Skin of body (tissue), 3 donors: ENCODE measurements at places on chromosomes 6 and 20.

DNA sequence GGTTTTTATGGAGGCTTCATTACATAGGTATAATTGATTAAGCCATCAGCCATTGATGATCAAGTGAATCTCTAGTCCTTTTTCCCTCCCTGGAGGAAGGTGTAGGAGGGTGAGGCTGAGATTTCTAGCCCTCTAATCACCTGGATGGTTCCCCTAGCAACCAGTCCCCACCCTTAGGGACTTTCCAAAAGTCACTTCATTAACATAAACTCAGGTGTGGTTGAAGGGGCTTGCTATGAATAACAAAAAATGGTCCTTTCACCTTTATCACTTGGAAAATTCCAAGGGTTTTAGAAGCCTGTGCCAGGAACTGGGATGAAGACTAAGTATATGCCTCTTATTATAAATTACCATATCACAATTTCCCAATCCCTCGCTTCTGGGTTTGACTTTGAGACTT lies 40.4 kb downstream of the SMPDL3A start:
- no peak for DNase-seq

- no peak for DNase-seq
Observed at GRCh38 chr20:46713957-46714834, 4.7 kb downstream of the SLC2A10 start.

GRCh38 chr6:23522792-23523547 lies 603.0 kb upstream of the NRSN1 start:
- no peak for DNase-seq

GRCh38 chr6:30873137-30873640 lies 11.1 kb upstream of the DDR1 start:
- no peak for DNase-seq

DNA sequence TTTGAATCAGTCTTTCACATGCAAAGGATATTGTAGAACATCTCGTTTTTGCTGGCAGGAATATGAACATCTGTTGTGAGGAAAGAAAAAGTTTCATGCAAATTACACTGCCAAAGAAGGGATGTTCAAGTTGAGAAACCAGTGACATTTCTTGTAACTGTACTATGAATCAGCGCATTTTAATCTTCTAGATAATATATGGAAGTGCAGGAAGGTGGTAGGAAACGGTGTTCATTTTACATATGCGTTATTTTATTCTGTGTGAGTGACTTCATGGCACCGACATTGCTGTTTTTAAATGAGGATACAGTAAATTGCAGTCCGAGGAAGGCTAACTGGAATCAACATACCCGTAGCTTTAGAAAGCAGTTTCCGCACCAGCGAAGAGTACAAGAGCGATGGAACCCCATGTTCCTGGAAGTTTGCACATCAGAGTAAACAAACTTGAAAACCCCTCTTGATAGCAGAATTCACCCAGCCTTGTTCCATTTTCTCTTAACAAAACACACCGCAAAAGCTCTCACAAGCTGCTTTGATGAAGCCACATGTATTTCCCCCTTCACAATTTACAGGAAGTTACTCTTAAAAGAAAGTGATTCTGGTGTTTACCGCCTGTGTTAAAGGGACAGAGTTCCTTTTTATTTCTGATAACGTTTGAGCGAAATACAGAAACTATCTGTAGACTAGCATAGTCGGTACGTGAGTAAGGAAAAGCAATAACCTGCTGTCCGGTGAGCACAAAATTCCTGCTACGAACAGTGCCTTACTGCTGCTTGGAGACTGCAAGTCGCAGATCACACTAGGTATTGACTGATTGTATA lies 11.5 kb downstream of the PRDM1 start:
- peak; percentile 68 for DNase-seq

DNA sequence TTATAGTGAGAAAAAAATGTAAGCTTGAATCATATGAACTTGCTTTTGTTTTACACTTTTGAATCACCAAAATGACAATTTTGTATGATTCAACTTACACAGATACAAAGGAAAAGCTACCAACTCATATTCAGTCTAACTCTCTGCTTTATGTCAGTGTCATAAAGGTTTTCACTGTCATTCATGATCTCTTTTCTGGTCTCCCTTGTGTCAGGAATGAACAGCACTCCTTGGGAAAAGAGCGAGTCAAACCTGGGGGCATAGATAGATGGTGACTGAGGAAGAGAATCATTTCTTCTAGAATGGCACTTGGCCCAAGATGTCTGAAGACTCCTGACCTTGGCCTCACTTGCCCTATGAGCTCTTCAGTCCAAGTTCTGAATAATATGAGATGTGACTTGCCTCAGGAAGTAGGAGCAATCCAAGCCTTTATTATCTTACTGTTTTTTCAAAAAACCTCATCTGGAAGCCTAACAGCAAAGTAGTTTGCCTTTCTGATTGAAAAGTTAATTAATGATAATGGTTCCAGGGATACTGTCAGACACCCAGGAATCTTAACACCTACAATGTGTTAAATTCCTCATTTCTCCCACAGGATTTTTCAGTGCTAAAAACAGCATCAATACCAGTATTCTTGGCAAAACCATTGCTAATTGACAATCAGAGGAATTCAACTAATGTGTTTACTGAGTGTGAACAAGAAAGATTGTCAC lies 270.0 kb upstream of the HSF2 start:
- DNase-seq = no peak

DNA sequence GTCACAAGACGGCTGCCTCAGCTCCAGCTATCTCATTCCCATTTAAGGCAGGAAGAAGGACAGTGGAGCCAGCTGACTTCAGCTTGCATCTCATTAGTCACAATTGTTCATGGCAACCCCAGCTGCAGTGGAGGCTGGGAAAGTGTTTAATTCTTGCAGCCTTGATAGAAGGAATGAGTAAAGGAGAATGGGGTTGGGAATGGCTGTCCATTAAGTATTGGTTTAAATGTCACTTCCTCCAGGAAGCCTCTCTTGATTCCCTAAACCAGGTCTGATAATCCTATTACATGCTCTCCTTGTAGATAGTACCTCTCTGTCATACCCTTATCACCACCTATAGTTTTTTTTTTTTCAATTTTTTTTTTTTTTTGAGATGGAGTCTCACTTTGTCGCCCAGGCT lies 166.4 kb downstream of the TFAP2C start:
- DNase-seq = no peak

- DNase-seq = no peak
Observed at GRCh38 chr6:136494710-136495109, 55.5 kb downstream of the MAP7 start.

- no peak for DNase-seq
Observed at GRCh38 chr20:9027626-9028025, 41.3 kb upstream of the PLCB4 start.
